ENCODE measurements at places on chromosomes 11 and 22.
A peak's percentile ranks its signal among the peaks of the same experiment; 100 is the strongest.

DNA sequence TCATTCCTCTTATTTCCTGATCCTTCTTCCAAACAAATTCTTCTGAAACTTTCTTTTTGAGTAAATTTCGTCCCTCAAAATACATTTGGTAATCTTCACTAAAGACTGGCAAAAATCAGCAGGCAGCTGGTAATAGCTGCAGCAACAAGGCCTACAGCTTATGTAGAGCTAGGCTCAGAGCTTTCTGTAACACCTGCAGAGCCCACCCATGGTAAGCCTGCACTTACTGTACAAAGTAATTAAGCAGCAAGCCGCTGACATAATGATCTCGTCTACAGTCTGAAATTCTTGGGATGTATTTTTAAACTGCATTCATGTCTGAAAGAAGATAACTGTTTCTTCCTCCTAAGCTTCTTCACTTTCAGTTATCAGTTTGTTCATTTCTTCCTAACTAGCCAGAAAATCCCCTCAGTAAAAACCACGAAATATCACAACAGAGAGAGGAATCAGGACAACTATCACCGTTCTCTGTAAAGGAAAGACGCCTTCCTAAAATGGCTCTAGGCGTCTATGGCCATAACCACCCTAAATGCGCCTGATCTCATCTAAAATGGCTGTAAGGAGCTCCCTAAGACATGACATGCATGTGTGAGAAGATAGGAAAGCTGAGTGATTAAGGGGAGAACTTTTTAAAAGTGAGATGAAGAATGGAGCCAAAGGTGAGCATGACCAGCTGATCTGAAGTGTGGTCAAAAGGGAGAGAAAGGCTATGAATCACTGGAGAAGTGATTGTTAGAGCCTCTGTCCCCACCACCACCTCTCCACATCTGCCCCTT lies 56.2 kb downstream of the DENND5A start:
- no peak for DNase-seq

GRCh38 chr22:46963672-46964545 lies 201.5 kb downstream of the TBC1D22A start:
- DNase-seq = no peak

DNA sequence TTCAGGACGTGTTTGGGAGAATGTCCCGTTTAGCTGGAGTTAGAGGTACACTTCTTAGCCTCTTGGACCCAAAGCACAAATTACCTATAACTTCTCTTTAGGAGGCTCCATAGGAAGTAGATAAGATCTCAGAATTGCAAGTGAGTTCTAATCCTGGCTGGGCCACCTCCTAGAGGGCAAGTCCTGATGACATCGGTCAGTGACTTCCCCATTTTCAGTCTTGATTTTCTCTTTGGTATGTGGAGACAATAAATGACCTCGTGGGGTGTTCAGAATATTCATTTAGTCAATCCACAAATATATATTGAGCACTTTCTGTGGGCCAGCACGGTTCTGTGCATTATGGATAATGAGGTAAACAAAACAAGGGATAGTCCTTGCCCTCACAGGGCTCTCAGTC lies 208.6 kb downstream of the CWF19L2 start:
- no peak for DNase-seq

GRCh38 chr11:47995360-47995769 lies 15.0 kb downstream of the PTPRJ start:
- no peak for DNase-seq

DNA sequence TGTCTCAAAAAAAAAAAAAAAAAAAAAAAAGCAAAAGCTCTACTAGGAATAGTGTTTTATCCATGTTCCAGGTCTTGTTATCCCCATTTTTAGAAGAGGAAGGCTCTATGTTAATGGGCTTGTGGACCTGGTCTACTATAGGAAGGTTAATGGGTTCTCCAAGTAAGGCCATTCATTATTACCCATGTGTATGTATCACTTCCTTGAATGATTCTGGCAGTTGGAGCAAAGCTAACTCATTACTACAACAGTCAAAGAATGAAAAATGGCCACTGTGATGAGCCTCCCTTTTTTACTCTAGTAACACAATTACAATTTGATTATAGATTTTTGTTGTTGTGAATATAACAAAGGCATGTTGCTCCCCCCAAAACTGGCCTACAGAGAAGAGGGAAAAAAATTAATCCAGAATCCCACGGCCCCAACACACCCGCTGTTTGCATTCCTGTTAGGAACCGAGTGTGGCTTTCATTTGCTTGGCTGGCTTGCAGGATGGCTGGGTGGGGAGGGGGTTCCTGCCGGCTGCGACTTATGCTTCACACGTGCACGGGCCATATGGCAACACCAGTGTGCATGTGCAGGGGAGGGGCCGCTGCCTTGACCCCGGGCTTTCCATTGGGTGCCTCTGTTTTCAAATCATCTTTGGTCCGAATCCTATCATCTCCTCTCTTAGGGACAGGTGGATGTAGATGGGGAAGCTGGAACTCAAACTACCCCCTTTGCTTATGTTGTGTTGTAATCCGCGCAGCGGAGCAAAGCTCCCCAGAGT lies 148.8 kb downstream of the HIPK3 start:
- DNase-seq = no peak

DNA sequence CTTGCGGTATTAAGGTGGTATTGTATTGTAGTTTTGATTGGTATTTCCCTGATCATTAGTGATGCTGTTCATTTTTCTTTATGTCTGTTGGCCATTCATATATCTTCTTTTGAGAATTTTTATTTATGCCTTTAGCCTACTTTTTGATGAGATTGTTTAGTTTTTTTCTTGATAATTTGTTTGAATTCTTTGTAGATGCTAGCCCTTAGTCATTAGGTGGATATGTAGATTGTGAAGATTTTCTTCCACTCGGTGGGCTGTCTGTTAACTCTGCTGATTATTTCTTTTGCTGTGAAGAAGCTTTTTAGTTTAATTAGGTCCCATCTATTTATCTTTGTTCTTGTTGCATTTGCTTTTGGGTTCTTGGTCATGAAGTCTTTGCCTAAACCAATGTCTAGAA lies 115.4 kb downstream of the VPREB1 start:
- no peak for DNase-seq

GRCh38 chr22:42156598-42156997 lies 26.0 kb upstream of the CYP2D6 start:
- no peak for DNase-seq

DNA sequence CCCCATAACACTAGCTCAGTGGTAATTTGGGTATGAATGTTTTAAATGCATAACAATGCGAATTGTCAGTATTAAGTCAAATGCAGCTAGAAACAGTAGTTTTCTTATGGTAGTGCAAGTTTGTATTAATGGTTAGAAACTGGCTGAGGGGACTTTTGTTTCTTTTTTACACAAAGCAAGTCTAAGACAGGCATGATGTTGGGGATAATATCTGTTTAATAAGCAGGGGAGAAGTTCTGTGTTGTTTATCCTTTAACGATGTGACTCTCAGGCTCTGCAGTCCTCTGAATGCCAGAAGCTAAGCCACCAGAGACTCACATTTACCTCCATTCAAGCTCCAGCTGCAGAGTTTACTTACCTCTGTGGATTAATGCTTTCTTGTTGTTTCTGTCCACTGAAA lies 67.8 kb downstream of the SYT9 start:
- no peak for DNase-seq

- DNase-seq = no peak
Measured at GRCh38 chr11:45481026-45481425, 184.4 kb downstream of the CHST1 start.

DNA sequence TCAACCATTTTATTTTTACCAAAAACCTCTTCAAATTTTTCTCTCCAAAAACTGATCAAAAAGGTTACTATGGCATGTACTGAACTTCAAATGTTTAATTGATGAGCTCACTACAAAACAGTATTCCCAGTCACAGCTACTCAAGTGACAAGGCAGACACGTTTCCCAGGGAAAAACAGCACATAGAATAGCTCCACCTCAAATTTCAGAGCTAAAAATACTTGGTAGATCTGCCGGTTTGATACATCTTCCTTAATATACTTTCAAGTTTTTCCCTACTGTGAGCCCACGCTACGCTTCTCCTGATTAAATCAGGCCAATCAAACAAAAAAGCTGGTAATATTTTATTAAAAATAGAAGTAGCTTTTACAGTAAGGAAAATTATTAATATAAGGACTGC lies 100.4 kb downstream of the EFCAB6 start:
- DNase-seq = no peak

DNA sequence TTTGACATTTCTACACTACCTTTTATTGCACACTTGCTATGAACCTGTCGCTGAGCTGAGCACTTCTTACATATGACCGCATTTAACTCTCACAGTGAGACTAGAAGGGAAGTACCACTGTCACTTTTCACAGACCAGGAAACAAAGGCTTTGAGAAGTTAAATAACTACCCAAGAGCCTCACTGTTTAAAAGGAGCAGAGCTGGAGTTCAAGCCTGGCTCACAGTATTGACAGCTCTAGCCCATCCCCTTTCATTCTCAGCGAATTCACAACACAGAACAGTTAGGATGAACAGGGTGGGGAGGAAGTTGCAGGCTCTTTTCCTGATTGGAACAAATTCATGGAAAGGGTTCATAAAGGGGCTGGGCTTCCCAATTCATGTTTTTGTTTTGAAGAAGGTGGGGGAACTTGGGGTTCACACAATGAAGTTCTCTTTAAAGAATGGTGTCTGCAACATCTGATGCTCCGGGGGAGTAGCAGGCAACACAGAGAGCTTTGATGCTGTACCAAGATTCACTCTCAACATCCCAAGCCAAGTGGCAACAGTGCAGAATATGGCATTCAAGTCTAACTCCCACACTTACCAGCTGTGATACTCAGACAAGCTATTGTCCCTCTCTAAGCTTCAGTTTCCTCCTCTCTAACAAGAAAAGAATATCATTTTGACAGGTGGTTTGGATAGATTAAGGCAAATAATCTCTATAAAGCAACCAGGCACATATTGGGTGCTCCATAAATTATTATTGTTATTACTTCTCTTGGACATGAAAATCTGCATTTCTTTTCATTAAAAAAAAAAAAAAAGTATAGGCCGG lies 17.2 kb downstream of the SCGB1A1 start:
- no peak for DNase-seq

- DNase-seq = peak; percentile 43
Measured at GRCh38 chr11:128548649-128549255, 38.6 kb downstream of the ETS1 start.

- DNase-seq = no peak
Measured at GRCh38 chr22:42641801-42642413, 1.5 kb upstream of the ATP5MGL start.

GRCh38 chr22:41779929-41780505 lies 20.5 kb upstream of the CCDC134 start:
- no peak for DNase-seq

GRCh38 chr11:112162761-112163546 lies 940 bp downstream of the IL18 start:
- DNase-seq = peak; percentile 16

- DNase-seq = no peak
Measured at GRCh38 chr11:61140416-61140815, 20.8 kb downstream of the VPS37C start.

- DNase-seq = no peak
Measured at GRCh38 chr22:22429369-22430108, 79.0 kb downstream of the ZNF280B start.

- no peak for DNase-seq
Measured at GRCh38 chr11:17572359-17572690, 25.3 kb downstream of the OTOG start.

GRCh38 chr11:9095421-9095820 lies 4.0 kb upstream of the SCUBE2 start:
- DNase-seq = no peak

DNA sequence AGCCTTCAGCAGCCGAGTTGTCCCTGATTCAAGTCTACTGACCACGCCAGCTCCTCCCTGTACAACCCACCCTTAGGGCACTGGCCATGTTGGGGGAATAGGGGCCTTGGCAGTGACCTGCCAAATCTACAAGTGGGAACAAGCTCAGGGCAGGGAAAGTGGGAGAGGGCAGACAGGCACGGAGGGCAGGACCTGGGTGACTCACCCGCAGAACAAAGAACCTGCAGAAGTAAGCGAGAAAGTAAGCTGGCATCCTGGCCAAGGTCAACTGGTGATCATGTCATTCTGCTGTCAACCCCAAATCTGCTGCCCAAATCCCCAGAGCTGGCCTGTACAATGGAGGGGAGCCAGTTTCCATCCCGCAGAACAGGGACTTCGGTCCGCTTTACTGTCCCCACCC lies 7.9 kb upstream of the SCGB1A1 start:
- DNase-seq = no peak

DNA sequence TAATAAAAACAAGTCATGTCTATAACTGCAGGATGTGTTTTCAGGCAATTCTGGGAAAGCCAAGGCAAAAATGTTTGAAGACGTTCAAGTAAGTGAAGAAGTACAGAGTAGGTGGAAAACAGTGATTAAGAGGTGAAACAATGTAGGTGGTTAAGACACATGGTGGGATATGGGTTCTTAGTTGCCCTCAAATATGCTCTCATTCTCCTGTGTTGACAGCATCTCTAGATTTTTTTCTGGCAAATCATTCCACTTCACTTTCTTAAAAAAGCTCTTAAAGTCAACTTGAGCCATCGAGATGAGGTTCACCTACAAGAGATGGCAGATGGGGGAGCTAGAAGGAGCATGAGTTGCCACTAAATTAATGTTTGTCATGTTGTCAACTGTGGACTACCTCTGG lies 1041.0 kb upstream of the CNTN5 start:
- no peak for DNase-seq

DNA sequence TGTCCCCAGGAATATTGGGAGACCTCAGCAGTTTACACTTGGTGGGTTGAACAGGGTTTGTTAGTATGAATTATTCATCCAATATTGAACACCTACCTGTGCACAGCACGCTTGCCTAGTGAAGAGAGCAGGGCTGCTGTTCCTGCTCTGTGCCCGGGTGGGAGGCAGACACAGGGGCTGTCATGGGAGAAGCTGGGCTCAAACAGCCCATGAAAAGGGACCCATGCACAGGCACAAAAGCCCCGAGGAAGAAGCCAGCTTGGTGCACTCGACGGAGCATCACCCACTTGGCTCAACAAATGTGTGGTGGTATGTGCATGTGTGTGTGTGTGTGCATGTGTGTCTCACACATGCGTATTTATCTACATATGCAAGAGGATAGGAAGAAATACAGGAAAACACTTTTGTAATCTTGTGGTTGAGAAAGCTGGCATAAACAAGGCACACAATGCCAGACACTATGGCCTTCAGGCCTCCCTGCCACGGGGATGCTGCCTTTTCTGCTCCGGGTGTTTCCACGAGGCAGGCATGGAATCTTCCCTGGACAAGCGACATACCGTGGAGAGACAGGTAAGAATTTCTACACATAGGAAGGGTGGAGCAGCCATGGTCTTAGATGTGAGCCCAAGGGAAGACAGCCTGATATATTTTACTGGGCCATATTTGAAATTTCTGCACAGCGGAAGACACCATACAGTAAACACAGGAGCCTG lies 5.0 kb upstream of the APOBEC3A start:
- no peak for DNase-seq

Data from hepatic stellate cell (primary cell).